HFFc6 (cell line): ENCODE measurements at places on chromosomes 5 and 9. TPM values are rescaled to one million over a fixed set of nuclear protein-coding genes. Genes with fewer than 3 reads are reported as not detected.
A peak's percentile ranks its signal among the peaks of the same experiment; 100 is the strongest.

TAS2R1 gene
- total RNA-seq = not detected in 3 replicates

TNFSF15 gene
- 0.17 to 0.18 TPM in 2 of 3 replicates, not detected in the other for total RNA-seq

DNA sequence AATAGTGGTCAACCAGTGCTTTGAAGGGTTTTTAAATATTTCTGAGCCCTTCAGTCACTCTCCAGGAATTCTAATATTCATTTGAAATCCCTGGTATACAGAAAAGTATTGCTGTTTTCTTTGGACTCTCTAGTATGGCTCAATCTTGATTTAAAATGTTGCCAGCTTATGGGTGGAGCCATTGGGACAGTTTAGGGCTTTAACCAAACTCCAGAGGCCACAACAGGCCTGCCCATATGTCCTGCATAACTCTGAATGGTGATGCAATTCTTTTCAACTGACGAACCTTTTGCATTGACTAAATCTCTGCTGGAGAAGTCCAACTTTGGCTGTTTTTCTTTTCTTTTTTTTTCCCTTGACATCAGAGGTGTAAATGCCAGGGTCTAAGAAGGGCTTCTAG, 10.3 kb upstream of the ANKHD1 start:
- H3K27me3 ChIP-seq = no peaks in the 10 kb centered on the region; the same call in 1 of the 2 replicates
- H3K4me3 ChIP-seq = no peak overlapping the region
- DNase-seq = peak; percentile 27
- H3K36me3 ChIP-seq = no peaks in the 10 kb centered on the region
- peaks cover 5% of the 10 kb centered on the region; the same call in 1 of the 2 replicates for H3K4me1 ChIP-seq

GRCh38 chr5:31898036-31898632, 259.2 kb downstream of the PDZD2 start:
- no peaks in the 10 kb centered on the region for H3K4me1 ChIP-seq
- no peaks in the 10 kb centered on the region for H3K36me3 ChIP-seq
- H3K27me3 ChIP-seq = peaks cover 13% of the 10 kb centered on the region
- no peak for DNase-seq
- H3K4me3 ChIP-seq = no peak overlapping the region

GLRA1 gene
- not detected in 3 replicates for total RNA-seq

HTR1A gene
- total RNA-seq = not detected in 3 replicates

GRCh38 chr5:14399054-14399692, 182.4 kb upstream of the OTULINL start:
- peak overlapping the region; percentile 83 for H3K27ac ChIP-seq
- H3K27me3 ChIP-seq = peaks cover 37% of the 10 kb centered on the region
- peaks cover 66% of the 10 kb centered on the region for H3K36me3 ChIP-seq
- peak overlapping the region; percentile 69 for H3K4me3 ChIP-seq
- peak; percentile 54 for DNase-seq

DNA sequence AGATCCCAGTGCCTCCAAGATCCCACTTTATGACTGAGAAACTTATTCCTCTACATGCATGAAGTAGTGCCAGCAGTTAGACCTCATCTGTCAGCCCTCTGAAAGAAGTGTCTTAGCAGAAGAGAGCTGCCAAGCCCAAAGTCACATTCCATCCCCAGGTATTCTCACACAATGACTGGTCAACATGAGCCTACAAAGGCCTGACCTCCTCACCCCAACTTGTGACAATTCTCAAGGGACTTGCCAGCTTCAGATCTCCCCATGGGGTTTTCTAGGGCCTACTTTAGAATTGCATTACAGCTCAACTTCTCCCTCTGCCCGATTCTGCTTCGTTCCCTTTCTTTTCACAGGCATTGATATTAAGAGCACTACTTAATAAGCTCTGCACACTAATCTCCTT, 393.8 kb upstream of the SLC30A5 start:
- no peaks in the 10 kb centered on the region for H3K4me1 ChIP-seq
- H3K4me3 ChIP-seq = no peak overlapping the region
- H3K27ac ChIP-seq = no peak overlapping the region
- no peak for DNase-seq
- no peaks in the 10 kb centered on the region for H3K36me3 ChIP-seq

- no peaks in the 10 kb centered on the region for H3K36me3 ChIP-seq
- peaks cover 13% of the 10 kb centered on the region for H3K4me1 ChIP-seq
- DNase-seq = no peak
- H3K27me3 ChIP-seq = no peaks in the 10 kb centered on the region; the same call in 1 of the 2 replicates
- H3K27ac ChIP-seq = no peak overlapping the region; the same call in 1 of the 2 replicates
- H3K4me3 ChIP-seq = no peak overlapping the region
These were observed 123.0 kb upstream of the GNA14 start for GRCh38 chr9:77771171-77771570.

C9orf153 gene
- 0.12 TPM in 1 of 3 replicates, not detected in the others for total RNA-seq

ARID3C gene
- not detected in 3 replicates for total RNA-seq

FBP1 gene
- not detected in 3 replicates for total RNA-seq

DNA sequence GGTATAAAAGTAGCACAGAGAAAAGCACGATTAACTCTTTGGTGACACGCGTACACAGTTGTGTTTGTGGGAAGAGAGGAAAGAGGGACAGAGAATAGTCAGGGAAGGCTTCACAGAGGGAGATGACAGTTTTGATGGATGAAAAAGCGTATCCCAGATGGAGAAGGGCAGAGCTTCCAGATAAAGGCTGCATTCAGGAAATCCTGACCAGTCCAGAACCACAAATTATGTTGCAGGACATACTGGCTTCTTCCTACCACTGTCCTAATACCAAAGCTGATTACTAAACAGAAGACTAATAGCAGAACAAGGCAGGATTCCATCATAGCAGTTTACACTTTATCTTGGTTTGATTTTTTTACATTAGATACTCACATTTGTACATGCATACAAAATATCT, 34.5 kb downstream of the SLC31A2 start:
- no peak overlapping the region for H3K4me3 ChIP-seq
- DNase-seq = no peak
- no peaks in the 10 kb centered on the region for H3K27me3 ChIP-seq
- H3K36me3 ChIP-seq = peaks cover 58% of the 10 kb centered on the region
- H3K4me1 ChIP-seq = peaks cover 49% of the 10 kb centered on the region

SHLD3 gene
- total RNA-seq = 1.2 to 1.9 TPM (median 1.6 TPM) in 3 replicates

DNA sequence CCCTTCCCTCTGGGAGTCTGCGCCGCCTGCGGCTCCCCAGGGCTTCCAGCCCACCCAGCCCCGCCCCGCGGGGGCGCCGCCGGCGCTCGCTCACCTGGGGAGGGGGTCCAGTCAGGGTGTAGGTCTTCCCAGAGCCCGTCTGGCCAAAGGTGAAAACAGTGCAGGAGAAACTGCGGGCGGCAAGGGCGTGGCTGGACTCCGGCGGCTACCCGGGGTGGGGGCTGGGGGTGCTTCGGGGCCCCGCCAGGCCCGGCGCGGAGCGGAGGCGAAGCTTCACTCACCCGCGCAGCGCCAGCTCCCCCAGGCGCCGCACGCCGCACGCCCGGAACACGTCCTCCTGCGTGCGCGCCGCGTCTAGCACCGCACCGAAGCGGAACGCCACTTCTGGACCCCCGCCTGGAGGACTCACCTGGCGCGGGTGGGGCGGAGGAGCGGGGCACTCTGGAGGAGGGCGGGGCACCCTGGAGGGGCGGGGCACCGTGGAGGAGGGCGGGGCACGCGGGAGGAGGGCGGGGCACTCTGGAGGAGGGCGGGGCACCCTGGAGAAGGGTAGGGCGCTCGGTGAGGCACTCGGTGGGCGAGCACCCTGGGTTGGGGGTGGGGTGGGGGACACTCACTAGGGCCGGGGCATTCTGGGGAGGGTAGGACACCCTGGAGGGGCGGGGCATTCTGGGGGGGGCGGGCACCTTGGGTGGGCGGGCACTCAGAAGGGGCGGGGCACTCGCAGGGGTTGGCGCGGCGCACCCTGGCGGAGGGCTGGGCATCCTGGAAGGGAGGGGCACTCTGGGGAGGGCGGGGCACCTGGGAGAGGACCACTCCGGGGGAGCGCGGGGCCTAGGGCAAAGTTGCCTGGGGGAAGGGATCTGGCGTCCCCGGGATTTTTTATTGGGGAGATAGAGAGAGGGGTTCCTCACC, 814 bp downstream of the KIF12 start:
- no peak overlapping the region for H3K4me3 ChIP-seq
- no peaks in the 10 kb centered on the region for H3K4me1 ChIP-seq
- peaks cover 29% of the 10 kb centered on the region for H3K27me3 ChIP-seq
- H3K27ac ChIP-seq = no peak overlapping the region
- DNase-seq = no peak
- peaks cover 11% of the 10 kb centered on the region for H3K36me3 ChIP-seq

GRCh38 chr9:37739222-37739621, 14.4 kb upstream of the TRMT10B start:
- no peak overlapping the region for H3K27ac ChIP-seq
- no peaks in the 10 kb centered on the region; the same call in 1 of the 2 replicates for H3K4me1 ChIP-seq
- H3K4me3 ChIP-seq = no peak overlapping the region
- DNase-seq = no peak

GCNT4 gene
- 4.4 to 9.9 TPM (median 5.6 TPM) in 3 replicates for total RNA-seq

DNA sequence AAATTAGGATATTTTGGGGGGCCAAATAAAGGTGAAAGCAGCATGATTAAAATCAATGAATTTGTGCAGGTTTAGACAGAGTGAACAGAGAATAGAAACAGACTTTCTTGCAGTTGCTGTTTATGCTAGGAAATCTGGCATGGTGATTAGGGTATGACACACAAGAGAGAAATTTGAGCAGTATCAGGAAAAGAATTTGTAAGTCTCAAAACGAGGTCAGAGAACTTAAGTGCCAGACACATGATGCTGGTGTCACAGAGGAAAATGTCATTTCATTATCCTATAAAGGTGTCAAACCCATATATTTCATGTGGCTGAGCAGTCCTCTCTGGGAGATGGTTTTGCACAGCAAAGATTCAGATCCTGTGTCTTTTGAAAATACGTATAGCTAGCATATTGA, 15.7 kb downstream of the LVRN start:
- peak overlapping the region; percentile 74 for H3K27ac ChIP-seq
- DNase-seq = peak; percentile 83
- no peaks in the 10 kb centered on the region; the same call in none of the 2 replicates for H3K27me3 ChIP-seq
- peak overlapping the region; percentile 70 for H3K4me3 ChIP-seq

DNA sequence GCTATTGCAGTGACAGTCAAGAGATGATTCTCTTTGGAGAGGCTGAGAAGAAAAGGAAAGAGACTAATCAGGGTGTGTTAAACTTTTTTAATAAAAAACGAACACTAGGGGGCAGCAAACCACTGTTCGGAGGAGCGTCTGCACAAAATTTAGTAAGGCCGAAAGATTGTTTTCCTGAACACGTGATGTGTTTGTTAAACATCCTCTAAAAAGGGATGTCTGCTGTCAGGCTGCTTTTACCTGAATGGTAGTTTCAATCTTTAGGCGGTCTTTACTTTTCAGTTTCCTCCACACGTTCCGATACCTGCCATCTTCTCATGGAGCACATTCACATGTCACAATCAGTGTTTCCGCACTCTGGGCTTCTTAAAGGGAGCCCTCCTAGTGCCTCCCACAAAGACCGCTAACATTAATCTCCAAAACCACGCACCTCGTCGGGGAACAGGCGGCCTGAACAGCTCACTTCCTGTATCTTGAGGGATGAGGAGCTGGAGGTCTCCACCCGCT, 125.2 kb downstream of the GPBP1 start:
- peak overlapping the region; percentile 35; the same call in 1 of the 2 replicates for H3K27ac ChIP-seq
- H3K4me3 ChIP-seq = peak overlapping the region; percentile 85
- peaks cover 31% of the 10 kb centered on the region for H3K4me1 ChIP-seq
- peaks cover 4% of the 10 kb centered on the region for H3K27me3 ChIP-seq
- no peaks in the 10 kb centered on the region for H3K36me3 ChIP-seq

GPX3 gene
- total RNA-seq = 0.66 to 0.94 TPM (median 0.81 TPM) in 3 replicates

SLC34A1 gene
- not detected in 2 replicates for total RNA-seq
